ENCODE measurements at places on chromosomes 5 and 9.

GRCh38 chr5:88398316-88398715 lies 129.7 kb upstream of the TMEM161B start:
- no peak for DNase-seq

GRCh38 chr9:82271106-82271561 lies 282.6 kb downstream of the SPATA31D1 start:
- DNase-seq: no peak

DNA sequence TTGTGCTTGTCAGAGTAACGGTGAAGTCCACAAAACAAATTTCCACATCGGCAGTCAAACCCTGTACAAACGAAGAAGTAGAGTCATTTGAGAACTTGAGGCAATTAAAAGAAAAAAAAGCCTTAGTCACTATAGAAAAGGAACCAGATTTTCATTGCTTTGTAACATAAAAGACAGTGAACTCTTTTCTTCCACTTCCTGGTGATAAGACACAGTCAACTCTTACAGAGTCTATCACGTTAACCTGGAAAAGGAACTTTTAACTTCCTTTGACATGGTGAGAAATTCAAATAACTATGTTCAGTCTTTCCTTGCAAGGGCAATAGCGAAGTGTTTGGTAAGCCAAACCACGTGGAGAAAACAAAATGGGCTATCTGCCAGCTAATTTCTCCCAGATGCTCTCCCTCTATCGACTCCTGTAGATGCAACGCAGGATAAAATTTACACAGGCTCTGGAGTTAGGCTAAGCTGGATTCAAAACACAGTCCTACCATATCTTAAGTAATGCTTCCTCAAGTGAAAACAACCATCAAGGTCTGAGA lies 8.9 kb downstream of the ZFAND5 start:
- no peak for DNase-seq

- no peak for DNase-seq
Measured at GRCh38 chr5:72459089-72459661, 48.0 kb downstream of the ZNF366 start.

DNA sequence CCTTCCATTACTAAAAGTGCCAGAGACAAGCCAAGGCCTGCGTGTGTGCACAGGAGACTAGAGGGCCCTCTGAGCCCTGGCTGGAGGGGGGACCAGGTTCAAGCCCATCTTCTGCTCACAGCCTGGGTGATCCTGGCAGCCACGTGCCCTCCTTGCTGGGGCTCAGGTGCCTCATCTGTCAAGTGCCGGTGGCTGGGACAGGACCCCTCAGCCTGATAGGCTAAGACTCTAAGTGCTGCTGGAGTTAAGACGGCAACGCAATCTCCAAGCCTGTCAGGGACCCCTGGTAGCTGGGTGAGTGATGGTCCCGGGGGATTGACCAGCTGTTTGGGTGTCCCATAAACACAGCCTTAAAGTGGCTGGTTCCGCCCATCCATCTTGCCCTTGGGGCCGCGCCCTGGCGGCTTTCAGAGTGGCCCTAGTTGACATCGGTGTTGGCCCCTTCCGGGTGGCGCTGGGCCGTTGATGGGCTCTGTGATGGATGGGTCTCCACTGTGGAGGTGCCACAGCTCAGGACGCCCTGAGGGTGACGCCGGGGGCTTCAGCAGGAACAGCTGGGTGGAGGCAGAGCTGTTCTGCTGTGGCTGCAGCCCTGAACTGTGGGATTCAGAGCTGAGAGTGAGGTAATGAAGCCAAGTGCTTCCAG lies 136.2 kb downstream of the BARX1 start:
- no peak for DNase-seq

GRCh38 chr5:178367736-178368120 lies 135.1 kb upstream of the PHYKPL start:
- DNase-seq: no peak

DNA sequence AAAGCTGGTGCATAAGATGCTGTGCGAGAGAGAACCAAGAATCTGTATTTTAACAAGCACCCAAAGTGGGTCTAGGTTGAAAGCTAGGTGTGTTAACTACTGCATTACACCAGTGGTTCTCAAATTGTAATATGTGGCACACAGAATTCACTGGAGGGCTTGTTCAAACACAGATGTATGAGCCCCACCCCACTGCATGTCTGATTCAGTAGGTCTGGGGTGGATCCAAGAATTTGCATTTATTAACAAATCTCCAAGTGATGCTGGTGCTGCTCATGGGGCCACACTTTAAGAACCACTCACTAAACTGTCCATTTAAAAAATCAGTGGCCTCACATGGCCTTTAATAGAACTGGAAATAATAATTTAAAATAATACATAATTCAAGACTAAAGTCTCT lies 40.4 kb downstream of the LPAR1 start:
- no peak for DNase-seq

Data from NCI-H2227 treated with DMSO at 0.1 percent for 48 hours (cell line).